ENCODE measurements at places on chromosomes 2 and 18. TPM values are rescaled to one million over a fixed set of nuclear protein-coding genes. Genes with fewer than 3 reads are reported as not detected.

Gene KLHL41
- total RNA-seq, result 0.37 TPM

Gene UGT1A5
- not detected for total RNA-seq

Gene CCL20
- total RNA-seq, result 1.2 TPM

Gene PLB1
- 0.39 TPM for total RNA-seq

Gene CRACDL
- total RNA-seq, result not detected

Gene CRYGC
- total RNA-seq, result not detected

Gene C2orf72
- total RNA-seq, result 0.20 TPM
